ENCODE measurements at places on chromosomes 6 and 20. TPM values are rescaled to one million over a fixed set of nuclear protein-coding genes. Genes with fewer than 3 reads are reported as not detected.

Gene APOBEC2
- total RNA-seq = not detected

Gene TREML2
- total RNA-seq = under 0.01 TPM

Gene CLPSL1
- not detected for total RNA-seq

Gene KIF25
- total RNA-seq = not detected

Gene GSTA5
- not detected for total RNA-seq

Gene XKR7
- total RNA-seq = not detected

Gene TAAR2
- total RNA-seq = not detected

Gene ADGRF1
- total RNA-seq = 8.9 TPM

Gene GGT7
- 1.4 TPM for total RNA-seq

Gene DACT2
- 0.34 TPM for total RNA-seq

Gene CDH22
- not detected for total RNA-seq

Gene LTB
- total RNA-seq = not detected

Gene METTL24
- not detected for total RNA-seq

Gene SCGN
- not detected for total RNA-seq

Gene RPS6KA2
- total RNA-seq = 64.1 TPM

Gene MLIP
- 2.8 TPM for total RNA-seq

Gene SLC16A10
- not detected for total RNA-seq

Gene FAM184A
- 0.07 TPM for total RNA-seq

Gene RTF2
- 79.3 TPM for total RNA-seq

Gene SAMHD1
- 9.1 TPM for total RNA-seq

Gene OPN5
- not detected for total RNA-seq

Gene GNAS-AS1
- 0.28 TPM for total RNA-seq

Gene AIF1
- not detected for total RNA-seq

Gene SRXN1
- total RNA-seq = 111 TPM

Gene FKBP5
- total RNA-seq = 131 TPM

Gene MDFI
- total RNA-seq = 67.1 TPM

Gene COL11A2
- total RNA-seq = under 0.01 TPM

Gene HSPA12B
- total RNA-seq = not detected

Gene NMBR
- under 0.01 TPM for total RNA-seq

Gene SAMD10
- total RNA-seq = 4.8 TPM

Gene KIF13A
- total RNA-seq = 71.7 TPM

Gene ZSCAN26
- 6.2 TPM for total RNA-seq

Gene FOXO3
- 42.4 TPM for total RNA-seq

Gene LY6G5C
- total RNA-seq = not detected

Gene BPIFB2
- total RNA-seq = not detected

Gene KIF6
- total RNA-seq = under 0.01 TPM

Gene SLC22A7
- not detected for total RNA-seq

Gene ACSS1
- 3.7 TPM for total RNA-seq

Gene BPIFA1
- total RNA-seq = 24.0 TPM

Gene DEFB115
- total RNA-seq = not detected

Gene GRM4
- total RNA-seq = 1.1 TPM

Gene GGTLC1
- not detected for total RNA-seq

Gene POU5F1
- 0.50 TPM for total RNA-seq

Gene JPH2
- 0.68 TPM for total RNA-seq

Gene KCNK16
- total RNA-seq = not detected

Gene TMEM151B
- total RNA-seq = 0.07 TPM

Gene ULBP2
- total RNA-seq = 8.2 TPM

Gene DLL1
- 6.1 TPM for total RNA-seq

Gene SLC32A1
- total RNA-seq = not detected
